ENCODE measurements at places on chromosomes 7 and 10.

DNA sequence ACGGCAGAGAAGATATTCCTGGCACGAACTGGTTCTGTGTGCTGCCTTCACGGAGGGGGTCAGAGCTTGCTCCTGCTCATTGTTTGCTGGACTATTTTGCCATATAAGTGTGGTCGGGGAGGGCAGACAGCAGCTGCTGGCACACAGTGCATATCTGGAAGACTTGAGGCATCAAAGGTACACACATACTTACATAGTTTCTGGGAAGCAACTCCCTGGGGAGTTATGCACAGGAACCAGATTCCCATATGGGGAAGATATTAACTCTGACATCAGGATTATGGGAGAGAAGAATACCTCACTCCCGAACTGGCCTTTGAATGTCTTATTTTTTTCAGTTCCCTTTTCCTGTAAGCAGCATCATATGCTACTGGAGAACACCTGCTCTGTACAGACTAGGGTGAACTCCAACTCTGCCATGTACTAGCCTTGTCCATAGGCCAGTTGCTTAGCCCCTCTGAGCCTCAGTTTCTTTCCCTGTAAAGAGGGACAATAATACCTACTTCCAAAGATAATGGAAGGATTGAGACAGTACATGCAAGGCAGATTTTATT lies 41.5 kb downstream of the LGI1 start:
- DNase-seq = no peak

DNA sequence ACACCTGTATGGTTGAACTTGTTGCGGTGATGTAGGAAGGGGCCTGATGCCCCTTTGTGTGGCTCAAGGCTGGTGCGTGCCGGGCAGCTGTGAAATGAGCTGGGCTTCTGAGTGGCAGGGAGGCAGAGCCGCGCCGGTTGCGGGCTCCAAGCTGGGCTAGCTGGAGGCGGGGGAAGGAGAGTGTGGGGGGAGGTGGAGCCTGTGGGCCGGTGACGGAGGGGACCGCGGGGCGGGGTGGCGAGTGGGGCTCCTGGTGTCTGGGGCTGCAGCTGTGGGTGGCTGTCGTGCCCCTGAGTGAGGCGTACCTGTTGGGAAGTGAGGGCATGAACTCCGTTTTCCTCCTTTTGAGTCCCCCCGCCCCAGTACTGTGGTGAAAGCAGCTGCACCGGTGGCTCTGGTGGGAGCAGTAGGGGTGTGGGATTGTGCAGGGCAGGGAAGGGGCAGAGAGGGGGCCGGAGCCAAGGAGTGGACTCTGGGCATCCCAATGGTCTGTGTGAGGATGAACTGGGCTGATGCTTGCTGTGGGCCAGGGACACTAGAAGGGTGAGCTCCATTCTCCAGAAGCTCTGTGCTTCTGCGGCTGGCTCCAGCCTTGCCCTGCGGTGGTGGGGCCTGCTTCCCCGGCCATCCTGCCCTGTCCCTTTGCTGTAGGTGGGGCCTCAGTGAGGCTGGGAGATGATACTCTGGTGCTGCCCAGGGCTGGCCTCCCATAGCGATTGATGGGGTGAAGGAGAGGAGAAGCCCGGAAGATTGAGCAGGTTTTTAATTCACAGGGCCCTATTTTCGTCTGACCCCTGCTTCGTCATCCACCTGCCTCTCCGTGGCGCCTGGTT lies 41.7 kb downstream of the INPP5A start:
- no peak for DNase-seq

GRCh38 chr10:113030453-113030852 lies 80.4 kb downstream of the TCF7L2 start:
- no peak for DNase-seq

GRCh38 chr10:36629476-36629875 lies 495.9 kb upstream of the ANKRD30A start:
- no peak for DNase-seq

GRCh38 chr7:19090526-19090925 lies 26.9 kb downstream of the TWIST1 start:
- DNase-seq = no peak

DNA sequence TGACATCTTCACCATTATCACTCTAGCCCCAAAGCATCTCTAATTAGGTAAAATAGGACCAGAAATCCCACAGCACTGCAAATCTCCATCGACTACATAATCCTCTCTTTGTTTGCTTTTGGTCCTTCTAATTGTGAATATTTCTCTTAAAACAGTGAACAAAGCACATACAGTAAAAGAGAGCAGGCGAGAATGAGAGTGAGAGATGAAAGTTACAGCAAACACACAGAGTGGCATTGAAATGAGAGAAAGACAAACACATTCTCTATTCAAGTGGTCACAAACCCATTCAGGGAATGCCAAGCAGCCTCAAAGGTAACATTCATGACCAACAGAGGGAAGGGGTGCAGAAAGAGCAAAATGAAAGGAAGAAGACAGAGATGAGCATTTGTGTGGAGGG lies 109.8 kb upstream of the PTN start:
- DNase-seq = no peak

GRCh38 chr10:120574981-120575380 lies 118.0 kb downstream of the PLPP4 start:
- DNase-seq = no peak

DNA sequence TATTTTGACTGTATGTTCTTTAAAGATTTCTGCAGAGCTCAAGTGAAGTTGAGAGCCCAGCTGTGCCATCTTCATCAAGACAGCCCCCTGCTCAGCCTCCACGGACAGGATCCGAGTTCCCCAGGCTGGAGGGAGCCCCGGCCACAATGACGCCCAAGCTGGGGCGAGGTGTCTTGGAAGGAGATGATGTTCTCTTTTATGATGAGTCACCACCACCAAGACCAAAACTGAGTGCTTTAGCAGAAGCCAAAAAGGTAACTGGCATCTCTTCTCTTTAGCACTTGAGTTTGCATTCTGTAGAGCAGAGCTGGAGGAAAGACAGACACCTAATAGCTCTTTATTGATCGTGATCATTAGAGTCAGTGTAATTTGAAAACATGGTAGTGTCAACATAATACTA lies 33.7 kb downstream of the MCM10 start:
- no peak for DNase-seq

DNA sequence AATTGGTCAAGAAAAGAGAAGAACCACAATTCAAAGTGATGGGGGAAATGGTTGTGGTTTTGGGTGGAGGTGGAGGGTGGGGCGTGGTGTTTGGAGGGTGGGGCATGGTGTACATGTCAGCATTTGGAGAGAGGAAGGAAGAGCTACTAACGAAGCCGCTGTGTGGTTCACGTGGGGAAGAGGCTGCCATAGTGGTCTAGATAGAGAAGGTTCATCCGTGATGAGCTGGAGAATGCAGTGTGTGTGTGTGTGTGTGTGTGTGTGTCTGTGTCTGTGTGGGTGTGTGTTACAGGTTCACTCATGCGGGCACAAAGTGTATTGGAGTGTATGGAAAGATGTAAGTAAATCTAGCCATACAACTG lies 6.1 kb upstream of the VCL start:
- DNase-seq = no peak

DNA sequence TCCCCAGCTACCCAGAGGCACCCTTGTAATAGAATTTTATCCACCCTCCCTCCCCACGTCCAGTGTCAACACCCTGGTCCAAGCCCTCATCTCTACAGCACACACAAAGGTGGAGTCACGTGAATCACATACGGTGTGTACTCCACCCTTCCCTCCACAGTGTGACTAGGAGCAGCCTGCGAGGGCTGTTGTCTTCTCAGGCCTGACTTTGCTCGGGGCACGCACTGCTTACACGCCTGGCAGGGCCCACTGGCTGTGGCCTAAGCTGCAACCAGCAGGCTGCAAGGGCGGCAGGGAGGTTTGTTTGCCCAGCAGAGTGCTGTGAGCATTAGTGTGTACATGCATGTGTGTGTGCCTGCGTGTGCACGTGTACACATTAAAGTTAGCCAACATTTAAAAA lies 93.7 kb downstream of the COBL start:
- DNase-seq = no peak

DNA sequence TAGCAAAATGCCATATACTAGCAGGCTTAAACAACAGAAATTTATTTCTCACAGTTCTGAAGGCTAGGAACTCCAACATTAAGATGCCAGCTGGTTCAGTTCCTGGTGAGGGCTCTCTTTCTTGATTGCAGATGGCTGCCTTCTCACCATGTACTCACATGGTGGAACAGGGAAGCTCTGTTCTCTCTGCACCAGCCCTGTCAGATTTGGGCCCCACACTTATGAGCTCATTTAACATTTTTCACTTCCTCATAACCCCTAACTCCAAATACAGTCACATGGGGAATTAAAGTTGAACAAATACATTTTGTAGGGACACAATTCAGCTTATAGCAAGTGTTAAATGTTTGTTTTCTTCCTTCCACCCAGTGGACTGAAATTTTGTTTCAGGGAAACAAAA lies 218.6 kb upstream of the TAC1 start:
- DNase-seq = no peak

GRCh38 chr10:72895236-72895850 lies 1.8 kb downstream of the OIT3 start:
- DNase-seq = no peak

DNA sequence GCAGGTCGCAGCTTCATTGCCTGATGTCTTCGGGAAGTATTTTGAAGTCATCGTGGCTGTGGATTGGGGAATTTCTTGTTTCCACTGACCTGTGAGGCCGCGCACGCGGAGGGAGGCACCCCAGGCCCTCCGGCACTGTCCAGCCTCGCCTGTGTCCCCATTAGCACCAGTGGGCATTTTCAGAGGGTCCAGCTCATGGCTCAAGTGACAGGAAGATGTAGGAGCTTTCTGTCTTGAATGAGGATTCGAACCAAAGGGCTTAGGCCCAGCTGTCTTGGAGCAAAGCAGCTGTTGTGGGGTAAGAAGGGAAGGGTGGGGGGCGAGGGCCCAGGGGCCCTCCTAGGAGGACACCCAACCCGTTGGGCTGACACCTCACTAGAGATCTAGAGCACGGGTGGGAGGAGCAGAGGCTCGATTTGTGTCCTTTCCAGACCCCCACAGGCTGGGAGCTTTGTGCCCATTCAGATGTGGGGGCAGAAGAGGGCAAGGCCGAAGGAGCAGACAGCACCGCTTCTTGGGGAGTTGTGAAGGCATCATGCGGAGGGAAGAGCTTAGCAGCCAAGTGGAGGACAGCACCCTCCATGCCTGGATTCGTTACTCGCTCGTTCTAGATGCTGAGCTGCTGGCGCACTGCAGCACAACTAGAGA lies 914 bp downstream of the ZNF37A start:
- DNase-seq = no peak

GRCh38 chr10:103490986-103491314 lies 2.6 kb upstream of the NEURL1 start:
- no peak for DNase-seq

GRCh38 chr7:55211726-55212125 lies 153.4 kb upstream of the LANCL2 start:
- no peak for DNase-seq

GRCh38 chr7:18087026-18087686 lies 59.5 kb upstream of the PRPS1L1 start:
- DNase-seq = peak; percentile 49

DNA sequence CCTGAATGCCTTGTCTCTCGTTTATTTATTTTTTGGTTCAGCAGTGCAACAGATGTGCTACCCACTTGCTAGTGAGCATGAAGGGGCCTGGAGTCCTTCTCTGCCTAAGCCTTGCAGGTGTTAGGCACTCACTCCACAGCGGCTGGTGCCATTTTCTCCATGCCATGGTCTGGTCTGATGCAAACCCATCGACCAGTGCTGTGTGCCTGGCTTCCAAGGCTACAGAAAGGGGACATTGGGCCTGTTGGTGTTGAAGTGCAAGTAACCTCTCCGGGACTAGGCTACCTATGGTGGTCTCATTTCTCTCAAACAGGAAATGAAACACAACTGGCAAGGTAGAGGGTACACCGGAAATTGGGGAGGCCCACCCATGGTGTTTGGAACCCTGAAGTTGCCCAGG lies 198.1 kb downstream of the ADARB2 start:
- DNase-seq = no peak

GRCh38 chr7:149455175-149455950 lies 5.5 kb downstream of the ZNF777 start:
- no peak for DNase-seq

- DNase-seq = no peak
Measured at GRCh38 chr7:1123715-1124114, 35.8 kb downstream of the GPER1 start.

- no peak for DNase-seq
Measured at GRCh38 chr7:157474685-157475084, 137.9 kb downstream of the DNAJB6 start.

DNA sequence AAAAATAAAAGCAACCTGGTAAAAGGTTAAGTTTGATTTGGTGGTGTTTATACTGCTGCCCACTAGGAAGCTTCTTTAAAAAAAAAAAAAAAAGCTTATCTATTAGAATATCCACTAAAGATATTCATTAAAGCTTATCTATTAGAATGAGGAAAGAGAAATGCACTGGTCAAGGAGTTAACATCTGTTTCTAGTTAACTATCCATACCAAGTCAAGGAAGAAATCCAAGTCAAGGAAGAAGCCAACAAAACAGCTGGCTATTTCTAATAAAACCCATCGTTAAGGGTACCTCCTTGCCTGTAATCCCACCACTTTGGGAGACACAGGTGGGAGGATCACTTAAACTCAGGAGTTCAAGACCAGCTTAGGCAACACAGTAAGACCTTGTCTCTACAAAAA lies 82.6 kb downstream of the JMJD1C start:
- DNase-seq = no peak

- DNase-seq = no peak
Measured at GRCh38 chr10:88082806-88083596, 219.6 kb downstream of the PTEN start.

DNA sequence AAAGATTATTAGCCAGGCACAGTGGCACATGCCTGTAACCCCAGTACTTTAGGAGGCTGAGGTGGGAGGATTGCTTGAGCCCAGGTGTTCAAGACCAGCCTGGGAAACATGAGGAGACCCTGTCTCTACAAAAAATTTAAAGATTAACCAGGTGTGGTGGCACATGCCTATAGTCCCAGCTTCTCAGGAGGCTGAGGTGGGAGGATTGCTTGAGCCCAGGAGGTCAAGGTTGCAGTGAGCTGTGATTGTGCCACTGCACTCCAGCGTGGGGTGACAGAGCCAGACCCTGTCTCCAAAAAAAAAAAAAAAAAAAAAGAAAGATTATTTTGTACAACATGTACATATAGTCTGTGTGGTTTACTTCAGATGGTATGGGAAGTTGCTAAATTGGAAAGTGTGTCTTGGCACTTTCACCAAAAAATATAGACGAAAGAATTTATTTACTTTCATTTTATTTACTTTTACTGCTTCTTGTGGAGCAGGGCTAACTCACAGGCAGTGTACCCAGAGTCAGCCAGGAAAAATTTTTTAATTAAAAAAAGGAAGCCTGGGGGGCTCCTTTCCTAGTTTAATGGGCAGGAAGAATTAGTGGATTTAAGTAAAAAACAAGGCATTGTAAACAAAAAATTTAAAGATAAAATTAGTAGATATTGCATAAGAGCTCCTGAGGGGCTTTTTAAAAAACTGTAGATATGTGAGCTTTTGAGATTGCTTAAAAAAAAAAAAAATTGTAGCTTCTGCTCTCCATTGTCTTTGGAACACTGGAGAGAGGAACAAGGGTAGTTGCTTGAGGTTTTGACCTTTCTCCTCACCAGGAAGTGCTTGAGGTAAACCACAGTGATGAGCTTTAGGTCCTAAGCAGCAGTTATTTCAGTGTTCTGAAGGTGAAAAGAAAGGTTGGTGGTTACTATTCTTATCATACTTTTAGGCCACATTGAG lies 44.6 kb upstream of the VDAC2 start:
- DNase-seq = no peak

Data from NCI-H2081 (cell line).